Eye (tissue), 1 donor: ENCODE measurements at places on chromosomes 6 and 20.

- no peak for DNase-seq
These were observed 178.4 kb upstream of the ARID1B start for GRCh38 chr6:156598855-156599180.

- no peak for DNase-seq
These were observed 10.8 kb downstream of the DLK2 start for GRCh38 chr6:43444582-43444981.

- peak; percentile 74 for DNase-seq
These were observed at the start of gene TGM2 for GRCh38 chr20:38165089-38165965. TSS of gene TGM2 (minus strand) at chr20:38165270. CDS start at chr20:38165198, 72 bp downstream.

- no peak for DNase-seq
These were observed 2.0 kb upstream of the C20orf144 start for GRCh38 chr20:33660035-33660684.

DNA sequence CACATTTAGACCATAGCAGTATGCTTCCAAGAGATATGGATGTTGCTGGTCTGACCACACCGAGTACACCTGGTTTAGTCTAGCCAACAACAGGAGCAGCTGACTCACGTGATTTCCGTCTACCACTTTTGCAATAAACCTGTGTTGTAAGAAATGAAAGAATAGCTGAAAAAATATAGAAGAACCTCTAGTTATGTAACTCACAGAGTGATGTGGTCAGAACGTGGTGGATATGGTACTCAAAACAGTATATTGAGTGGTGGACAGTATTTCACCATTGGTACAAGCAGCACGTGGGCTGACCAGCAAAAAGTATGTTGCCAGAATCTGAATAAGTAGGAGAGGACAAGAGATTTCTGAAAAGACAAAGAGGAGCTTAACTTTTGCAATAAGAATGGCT is 226.9 kb downstream of the TBC1D7 start:
- no peak for DNase-seq

DNA sequence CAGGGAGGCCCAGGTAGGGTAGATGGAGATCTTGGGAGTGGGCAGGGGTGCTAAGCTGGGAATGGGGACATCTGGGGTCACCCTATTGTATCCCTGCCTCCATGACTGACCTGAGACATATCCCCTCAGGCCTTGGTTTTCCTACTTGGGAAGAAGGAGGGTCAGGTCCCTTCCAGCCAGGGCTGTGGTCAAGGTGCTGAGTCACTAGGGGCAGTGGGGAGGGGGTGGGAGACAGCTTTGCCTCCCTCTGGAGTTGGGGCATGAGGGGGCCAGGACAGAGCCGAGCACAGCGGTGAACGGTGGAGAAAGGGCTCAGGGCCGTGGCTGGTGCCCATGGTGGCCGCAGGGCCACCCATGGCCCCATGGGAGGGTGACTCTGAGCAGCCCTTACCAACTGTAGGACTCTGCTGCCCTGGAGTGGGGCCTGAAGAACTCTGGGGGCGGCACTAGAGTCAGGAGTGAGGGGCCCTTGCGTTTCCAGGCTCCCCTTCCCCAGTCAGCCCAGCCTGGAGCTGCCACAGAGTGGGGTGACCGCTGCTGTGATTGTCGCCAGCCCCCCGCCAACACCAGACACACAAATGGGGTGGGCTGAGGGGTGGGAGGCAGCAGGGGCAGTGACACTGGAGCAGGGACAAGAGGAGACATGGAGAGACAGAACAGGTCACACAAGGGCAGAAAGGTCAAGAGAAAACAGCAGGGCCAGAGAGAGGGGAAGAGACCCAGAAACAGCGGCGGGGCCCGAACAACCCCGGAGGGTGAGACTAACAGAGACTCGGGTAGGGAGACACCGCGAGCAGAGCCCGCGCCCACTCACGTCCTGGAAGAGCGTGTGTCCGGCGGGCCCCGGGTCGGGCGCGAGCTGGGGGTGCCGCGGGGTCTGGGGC is 576 bp downstream of the NECAB3 start:
- peak; percentile 62 for DNase-seq

DNA sequence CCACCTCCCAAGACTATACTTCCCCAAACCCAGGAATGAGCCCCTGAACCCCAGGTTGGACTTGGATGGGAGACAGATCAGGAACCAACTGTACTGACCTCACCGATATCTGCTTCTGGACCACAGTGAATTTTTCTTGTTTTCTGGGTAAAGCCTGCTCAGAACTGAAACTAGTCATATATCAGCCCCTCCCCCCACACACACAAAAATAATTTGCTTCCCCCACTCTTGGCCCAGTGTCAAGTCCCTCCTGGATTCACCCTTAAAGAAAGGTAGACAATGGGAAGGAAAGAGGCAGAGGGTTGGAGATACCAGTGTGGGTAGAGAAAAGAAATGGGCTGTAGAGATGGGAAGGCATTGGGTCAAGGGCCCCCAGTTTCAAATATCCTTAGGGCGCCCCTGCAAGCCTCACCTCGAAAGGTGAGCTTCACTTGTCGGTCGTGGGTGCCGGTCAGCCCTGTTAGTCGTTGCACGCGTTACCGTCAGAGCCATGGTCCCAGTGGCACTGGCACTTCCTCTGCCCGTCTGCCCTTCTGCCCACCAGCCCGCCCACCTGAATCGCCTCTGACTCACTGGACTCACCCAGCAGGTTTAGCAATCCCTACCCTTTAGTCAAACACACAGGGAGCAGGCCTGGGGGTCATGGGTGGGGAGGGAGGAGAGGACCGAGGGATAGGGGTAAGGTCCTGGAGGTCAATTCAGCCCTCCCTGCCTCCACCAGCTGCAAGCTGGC is 8.5 kb upstream of the SPAG4 start:
- DNase-seq = no peak

DNA sequence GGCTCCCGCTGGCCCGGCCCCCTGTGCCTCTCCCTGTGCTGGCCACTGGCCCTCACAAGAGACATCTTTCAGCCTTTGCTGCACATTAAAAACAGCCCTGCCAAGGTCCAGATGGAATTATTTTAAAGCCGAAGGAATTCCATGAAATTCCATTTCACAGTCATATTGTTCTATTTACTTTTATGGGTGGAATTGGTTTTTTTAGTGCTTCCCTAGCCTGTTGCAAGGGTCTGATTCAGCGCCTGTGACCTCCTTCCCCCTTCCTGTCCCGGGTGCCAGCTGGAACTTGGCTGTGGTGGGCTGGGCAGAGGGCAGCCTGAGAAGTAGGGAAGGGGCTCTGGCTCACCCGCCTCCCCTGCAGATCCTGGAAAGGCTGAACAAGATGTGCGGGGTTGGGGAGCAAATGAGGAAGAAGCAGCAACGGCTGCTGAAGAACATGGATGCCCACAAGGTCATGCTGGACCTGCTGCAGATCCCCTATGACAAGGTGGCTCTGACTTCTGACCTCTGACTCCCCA is 34.3 kb downstream of the UQCC2 start:
- no peak for DNase-seq

GRCh38 chr6:78199044-78199443 is 546.2 kb downstream of the MEI4 start:
- no peak for DNase-seq

DNA sequence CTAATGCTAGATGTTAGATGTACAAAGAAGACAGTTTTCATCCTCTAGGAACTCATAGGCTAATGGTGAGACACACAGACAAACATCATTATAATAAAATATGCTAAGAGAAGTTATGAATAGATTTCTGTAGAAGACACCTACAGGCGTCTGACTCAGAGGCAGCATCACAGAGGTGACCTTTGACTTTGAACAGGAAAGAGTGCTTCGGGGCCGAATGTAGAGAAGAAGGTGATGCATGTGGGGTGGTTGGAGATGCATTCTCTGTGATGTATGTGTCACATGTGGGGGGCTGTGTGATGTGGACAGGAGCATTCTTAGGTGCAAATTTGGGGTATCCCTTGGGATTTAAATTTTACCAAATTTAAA is 6.8 kb downstream of the GUCA1A start:
- no peak for DNase-seq

DNA sequence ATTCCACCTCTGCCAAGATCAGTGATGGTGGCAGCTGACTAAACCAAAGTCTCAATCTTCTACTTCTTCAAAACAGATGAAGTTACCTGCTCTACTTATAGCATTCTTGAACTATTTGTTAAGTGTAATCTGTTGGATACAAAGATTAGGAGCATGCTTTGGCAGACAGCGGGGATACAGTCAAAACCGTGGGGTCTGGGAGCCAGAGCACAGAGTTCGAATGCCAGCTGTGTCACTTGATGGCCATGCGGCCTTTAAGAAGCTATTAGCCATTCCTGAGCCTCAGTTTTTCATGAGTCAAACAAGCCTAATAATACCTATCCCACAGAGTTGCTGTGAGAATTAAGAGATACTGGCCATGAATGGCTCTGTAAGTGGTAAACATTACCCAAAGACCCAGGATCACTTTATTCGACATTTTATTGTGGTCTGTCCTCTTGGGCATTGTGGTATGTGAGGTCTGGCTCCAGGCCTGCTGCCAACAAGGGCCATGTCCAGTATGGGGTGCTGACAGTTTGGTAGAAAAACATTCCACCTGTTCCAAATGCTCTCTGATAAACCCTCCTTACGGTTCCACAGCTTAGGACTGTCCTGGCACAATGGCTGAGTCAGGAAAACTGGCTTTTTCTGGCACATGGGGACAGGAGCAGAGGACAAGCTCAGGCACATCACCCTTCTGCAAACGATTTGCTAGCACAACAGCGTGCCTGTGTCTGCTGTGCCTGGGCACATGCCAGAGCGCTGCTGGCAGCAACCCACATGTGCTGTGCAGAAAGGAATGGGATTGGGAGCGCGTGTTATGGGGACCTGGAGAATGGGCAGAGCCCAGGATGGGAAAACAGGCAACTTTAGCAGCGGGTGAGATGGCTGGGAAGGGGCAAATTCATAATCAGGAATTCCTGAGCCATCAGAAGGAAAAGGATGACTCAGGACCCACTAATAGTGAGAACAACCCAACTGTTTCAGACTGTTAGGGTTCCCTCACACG is 15.7 kb upstream of the FAM83C start:
- no peak for DNase-seq

DNA sequence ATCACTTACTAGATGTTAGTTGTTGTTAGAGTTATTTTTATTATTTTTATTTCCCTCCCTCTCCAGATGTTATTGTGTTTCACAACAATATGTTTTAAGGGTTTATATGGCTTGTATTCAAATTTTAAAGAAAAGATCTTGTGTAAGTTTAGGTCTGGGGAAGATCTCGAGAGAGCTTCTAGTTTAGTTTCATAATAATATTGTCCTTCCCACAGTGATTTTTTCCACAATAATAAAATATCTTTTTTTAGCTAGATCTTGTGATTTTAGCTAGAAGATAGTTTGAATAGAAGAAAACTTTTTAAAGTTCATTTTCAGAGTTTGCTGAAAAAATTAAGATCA is 55.0 kb downstream of the ADGRG6 start:
- DNase-seq = no peak

GRCh38 chr6:42250274-42250931 is 32.7 kb upstream of the MRPS10 start:
- DNase-seq = peak; percentile 83

DNA sequence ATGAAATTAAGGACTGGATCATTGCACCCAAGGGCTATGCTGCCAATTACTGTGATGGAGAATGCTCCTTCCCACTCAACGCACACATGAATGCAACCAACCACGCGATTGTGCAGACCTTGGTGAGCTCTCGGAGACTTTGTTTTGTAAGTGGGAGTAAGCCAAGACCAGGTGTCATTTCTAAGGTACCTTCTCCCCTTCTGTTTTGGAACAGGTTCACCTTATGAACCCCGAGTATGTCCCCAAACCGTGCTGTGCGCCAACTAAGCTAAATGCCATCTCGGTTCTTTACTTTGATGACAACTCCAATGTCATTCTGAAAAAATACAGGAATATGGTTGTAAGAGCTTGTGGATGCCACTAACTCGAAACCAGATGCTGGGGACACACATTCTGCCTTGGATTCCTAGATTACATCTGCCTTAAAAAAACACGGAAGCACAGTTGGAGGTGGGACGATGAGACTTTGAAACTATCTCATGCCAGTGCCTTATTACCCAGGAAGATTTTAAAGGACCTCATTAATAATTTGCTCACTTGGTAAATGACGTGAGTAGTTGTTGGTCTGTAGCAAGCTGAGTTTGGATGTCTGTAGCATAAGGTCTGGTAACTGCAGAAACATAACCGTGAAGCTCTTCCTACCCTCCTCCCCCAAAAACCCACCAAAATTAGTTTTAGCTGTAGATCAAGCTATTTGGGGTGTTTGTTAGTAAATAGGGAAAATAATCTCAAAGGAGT is 30.4 kb downstream of the TXNDC5 start:
- no peak for DNase-seq

- DNase-seq = peak; percentile 33
These were observed 32.5 kb upstream of the IYD start for GRCh38 chr6:150336299-150336698.

GRCh38 chr6:170107606-170108222 is 183.2 kb downstream of the DLL1 start:
- DNase-seq = no peak

- DNase-seq = no peak
These were observed 8.4 kb upstream of the ULBP2 start for GRCh38 chr6:149933461-149933860.

DNA sequence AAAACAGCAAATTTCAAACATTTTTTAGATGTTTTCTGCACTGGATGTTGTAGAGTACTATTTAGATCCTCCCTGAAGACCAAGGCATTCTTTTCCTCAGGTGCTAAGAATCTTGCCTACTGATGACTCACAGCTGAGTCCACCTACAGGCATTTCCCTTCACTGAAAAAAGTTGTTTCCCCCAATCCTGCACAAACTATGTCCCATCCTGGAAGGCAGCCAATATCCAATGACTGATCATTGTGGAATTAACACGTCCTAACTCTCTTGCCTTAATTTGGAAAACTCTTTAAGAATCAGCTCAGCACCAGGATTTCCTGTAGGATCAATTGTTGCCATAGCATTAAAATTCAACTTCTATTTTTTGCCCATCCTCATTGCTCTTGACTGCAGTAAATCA is 268.4 kb upstream of the IRAK1BP1 start:
- DNase-seq = peak; percentile 38

DNA sequence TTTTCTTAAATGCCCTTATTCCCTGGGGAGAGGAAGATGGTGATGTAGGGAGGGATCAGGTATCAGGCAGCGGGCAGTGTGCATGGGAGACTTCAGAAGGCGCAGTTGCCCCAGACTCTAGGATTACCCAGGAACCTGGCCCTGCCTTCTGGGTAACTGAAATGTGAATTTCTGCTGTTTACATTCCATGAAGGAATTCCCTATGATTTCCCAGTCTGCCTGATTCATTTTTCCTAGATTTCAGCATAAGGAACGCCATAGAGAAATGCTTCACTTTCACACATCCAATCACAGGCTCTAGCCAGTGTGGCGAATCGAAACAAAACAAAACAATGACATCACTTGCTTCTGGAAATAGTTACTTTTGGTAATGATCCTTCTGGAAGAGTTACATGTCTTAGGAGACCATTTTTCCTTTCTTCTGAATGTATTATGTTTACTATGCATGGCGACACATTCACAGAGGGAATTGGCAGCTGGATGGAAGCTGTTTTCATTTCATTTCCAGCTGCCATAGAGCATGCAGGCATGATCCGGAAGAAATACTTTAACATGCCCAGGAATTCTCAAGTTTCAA is 33.3 kb downstream of the LRP11 start:
- DNase-seq = peak; percentile 71

GRCh38 chr20:18005990-18006364 is 37.2 kb downstream of the MGME1 start:
- no peak for DNase-seq

- peak; percentile 95 for DNase-seq
These were observed 6.2 kb upstream of the ZNF311 start for GRCh38 chr6:29011276-29011734.

GRCh38 chr6:144647406-144647964 is 362.4 kb downstream of the UTRN start:
- DNase-seq = no peak

- no peak for DNase-seq
These were observed 17.9 kb downstream of the SNX5 start for GRCh38 chr20:17950670-17951069.
